ENCODE measurements at places on chromosomes 16 and 17.

DNA sequence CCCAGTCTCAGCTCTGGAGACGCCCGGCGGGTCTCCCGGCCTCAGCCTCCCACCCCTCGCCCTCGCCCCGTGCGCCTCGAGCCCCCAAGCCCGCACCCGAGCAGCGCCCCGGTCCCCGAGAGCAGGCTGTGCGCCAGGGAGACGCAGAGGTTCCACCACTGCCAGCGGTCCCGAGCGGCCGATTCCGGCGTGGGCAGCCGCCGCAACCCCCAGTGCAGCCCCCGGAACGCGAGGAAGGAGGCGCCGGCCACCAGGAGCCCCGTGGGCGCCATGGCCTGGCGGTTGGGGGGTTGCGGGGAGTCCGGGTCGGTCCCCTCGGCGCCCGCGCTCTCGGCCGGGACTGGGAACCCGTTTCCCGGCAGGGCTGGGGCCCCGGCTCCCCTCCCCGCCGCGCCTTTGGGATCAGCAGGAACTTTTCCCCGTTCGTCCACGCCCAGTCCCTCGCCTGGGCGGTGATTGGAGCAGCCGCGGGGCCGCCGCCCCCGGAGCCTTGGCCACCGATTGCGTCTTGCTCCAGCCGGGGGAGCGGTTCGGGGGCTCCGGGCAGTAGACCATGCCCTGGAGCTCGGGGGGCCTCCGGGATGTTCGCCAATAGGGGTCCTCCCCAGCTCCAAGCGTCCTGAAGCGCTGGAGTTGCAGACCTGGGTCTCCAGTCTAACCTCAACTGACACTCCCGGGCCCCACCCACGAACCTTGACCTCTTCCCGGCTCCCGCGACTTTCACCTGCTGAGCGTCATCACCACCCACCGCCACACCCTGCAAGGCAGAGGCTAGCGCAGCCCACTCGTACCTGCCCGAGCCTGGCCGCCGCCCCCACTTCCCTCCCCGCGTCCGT lies at the start of gene TLCD2:
TLCD2 (minus strand) TSS at position 407 of the 836 bp plus-strand sequence; CDS start at position 272, 135 bp downstream.
- DNase-seq = no peak

- DNase-seq = no peak
Measured at GRCh38 chr17:50298018-50298417, 23.8 kb downstream of the TMEM92 start.

- DNase-seq = peak; percentile 32
Measured at GRCh38 chr17:50346313-50347116, 589 bp downstream of the XYLT2 start.

GRCh38 chr16:1167276-1168107 lies 14.6 kb downstream of the CACNA1H start:
- no peak for DNase-seq

DNA sequence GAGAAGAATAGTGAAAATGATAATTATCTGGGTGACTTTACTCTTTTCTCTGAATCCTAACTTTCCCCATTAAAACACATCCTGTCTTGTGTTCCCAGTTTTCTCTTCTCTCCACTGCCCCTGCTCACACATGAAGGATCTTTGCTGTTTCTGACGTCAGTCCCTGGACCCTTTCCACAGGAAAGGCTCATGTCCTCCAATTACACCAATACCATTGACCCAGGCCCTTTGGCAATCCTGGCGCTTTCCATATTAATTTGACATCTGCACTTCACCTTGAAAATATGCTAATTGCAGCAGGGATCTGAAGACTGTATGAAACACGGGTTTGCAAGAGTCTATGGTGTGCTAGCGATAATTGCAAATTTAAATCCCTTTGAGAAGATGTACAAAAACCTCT lies 170.2 kb upstream of the GOT2 start:
- no peak for DNase-seq

- DNase-seq = no peak
Measured at GRCh38 chr17:38711792-38712571, 6.9 kb downstream of the MLLT6 start.

GRCh38 chr17:75535119-75535537 lies 9.6 kb downstream of the LLGL2 start:
- DNase-seq = no peak

DNA sequence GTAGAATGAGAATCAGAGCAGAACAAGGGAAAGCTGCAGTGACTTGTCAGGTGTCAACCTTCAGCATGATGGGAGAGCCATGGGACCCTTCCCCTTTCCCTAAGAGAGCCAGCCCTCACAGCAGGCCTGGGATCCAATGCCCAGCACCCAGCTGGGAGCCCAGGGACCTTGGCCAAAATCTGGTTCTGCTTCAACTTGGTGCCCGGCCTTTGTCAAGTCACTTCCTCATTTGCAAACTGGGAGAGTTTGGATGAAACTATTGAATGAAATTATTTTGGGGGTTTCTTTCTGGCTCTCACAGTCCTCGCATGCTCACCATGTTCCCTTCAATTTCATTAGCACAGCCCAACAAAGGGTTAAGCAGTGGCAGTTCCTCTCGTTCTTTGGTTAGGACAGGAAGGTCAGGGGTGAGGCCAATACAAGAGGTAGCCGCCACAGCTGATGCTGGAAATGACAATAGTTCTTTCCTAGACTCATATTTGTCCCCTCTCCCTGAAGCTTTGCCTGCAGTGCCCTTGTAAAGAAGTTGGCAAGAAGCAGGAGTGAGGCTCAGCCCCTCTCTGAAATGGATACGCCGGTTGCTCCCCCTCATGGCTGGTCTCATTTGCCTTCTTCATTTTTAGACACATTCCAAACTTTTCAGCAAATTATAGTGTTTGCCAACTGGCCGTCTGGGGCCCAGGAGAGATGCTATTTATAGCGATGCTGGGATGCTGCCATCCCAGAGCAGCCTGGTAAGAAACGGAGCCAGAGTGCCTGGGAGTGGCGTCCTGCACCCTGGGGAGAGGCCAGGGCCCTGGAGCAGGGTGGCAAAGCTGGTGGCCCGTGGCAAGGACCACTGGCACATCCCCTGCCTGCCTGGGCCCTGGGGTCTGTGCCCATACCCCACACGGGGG lies 34.5 kb upstream of the MEOX1 start:
- no peak for DNase-seq

GRCh38 chr17:81959362-81960129 lies 1.4 kb downstream of the NOTUM start:
- DNase-seq = peak; percentile 67

GRCh38 chr17:75652341-75652740 lies 14.6 kb downstream of the RECQL5 start:
- no peak for DNase-seq

DNA sequence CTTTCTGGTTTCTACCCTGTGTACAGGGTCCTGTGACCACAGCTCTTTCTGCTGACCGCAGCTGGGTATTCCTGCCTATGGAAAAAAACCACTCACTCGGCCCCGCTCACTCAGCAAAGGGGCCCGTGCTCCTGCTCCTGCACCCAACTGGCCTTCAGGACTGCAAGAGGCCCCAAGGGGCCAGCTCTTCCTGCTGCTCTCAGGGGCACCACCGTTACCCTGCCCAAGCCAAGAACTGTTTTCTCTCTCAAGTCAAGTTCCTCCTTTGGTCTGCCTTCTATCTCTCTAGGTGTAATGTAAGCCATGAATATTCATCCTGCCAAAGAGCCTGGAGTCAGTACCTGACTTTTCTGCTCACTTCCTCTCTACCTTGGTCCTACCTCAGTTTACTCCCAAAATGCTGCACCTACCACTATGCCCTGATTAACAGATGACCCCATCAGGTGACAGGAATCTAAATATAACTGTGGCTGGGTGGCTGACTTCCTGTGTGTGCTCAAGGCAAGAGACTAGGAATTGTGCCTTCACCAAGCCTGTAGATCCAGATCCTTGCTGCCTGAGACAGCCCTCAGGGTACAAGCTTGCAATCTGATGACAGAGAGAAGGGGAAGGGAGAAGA lies 20.4 kb upstream of the SCIMP start:
- DNase-seq = no peak

Measured in stimulated activated CD4-positive, alpha-beta T cell treated with anti-CD3 and anti-CD28 coated beads, Interleukin-4, amount 100 ng/mL, for 48 hours (primary cell).